ENCODE measurements at places on chromosomes 3 and 15.

DNA sequence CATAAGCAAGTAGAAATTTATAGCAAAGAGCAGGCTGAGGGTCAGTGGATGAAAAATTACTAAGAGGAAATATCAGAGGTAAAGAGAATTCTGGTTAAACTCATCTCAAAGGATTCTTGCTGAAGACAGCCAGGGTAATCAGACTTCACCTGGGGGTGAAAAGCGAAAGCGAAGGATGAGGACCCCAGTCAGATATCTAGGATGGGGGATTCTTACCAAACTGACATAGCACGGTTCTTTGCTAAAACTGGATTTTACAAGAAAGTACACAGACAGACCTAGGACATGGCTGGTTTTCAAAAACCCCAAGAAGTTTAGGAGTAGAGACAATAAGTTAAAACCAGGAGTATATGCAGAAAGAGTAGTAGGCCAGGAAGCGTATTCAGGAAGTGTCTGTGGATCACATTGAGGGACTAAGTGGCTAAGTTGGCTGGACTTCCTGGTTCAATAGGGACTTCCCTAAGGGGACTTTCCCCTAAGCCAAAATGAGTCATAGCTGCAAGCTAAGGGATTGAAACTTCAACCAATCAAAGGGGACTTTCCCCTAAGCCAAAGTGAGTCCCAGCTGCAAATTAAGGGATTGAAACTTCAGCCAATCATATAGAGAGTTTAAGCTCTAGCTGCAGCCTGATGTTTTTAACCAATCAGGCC, 2.4 kb upstream of the CFAP91 start:
- peak; percentile 31 for DNase-seq
- H3K27me3 ChIP-seq, result peaks cover 11% of the 10 kb centered on the region
- peak overlapping the region; percentile 8 for H3K4me3 ChIP-seq
- H3K4me1 ChIP-seq, result peaks cover 46% of the 10 kb centered on the region
- H3K36me3 ChIP-seq, result peaks cover 5% of the 10 kb centered on the region
- peak overlapping the region; percentile 92 for H3K27ac ChIP-seq

DNA sequence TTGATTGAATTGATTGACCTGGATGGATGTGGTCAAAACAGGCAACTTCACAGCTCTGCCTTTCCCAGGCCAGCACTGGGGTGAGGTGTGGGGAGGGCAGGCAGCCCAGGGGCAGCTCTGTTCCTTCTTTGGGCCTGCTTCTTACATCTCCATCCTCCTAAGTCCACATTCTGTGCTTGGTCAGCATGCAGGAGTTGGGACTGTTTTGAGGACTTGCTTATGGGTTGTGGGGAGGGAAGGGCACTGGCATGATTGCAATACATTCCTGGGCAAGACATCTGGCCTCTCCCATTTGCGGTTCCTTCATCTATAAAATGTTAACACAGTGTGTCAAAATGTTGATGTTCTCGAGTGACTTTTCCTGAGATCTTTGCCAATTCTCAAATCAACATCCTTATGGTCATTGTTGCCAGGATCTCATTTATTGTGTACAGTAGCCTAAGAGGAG, 84.1 kb downstream of the ST6GAL1 start:
- no peaks in the 10 kb centered on the region for H3K27me3 ChIP-seq
- no peak overlapping the region for H3K4me3 ChIP-seq
- peak overlapping the region; percentile 48 for H3K27ac ChIP-seq
- peaks cover 71% of the 10 kb centered on the region for H3K4me1 ChIP-seq

DNA sequence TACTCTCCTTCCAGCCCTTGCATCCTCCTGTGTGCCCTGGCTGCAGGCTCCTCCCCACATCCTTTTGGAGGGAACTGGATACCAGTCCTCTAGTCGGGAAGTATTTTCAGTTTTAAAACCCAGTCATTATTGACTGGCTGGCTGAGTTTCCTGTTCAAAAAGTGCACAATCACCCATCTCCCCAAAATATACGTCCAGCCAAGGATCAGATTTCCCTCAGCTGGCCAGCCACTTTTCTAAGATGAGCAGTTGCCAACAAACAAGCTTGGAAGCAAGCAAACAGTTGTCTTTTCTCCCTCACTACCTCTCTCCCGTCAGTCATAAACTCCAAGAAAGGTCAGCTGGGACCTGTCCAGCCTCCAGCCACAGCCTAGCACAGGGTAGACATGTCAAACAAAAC, 147.7 kb upstream of the GALNT15 start:
- peaks cover 21% of the 10 kb centered on the region for H3K27me3 ChIP-seq
- no peaks in the 10 kb centered on the region for H3K4me1 ChIP-seq
- DNase-seq, result no peak

GRCh38 chr3:197874653-197875052, 75.3 kb upstream of the RPL35A start:
- no peak overlapping the region for H3K4me3 ChIP-seq
- DNase-seq, result no peak
- peaks cover 77% of the 10 kb centered on the region for H3K36me3 ChIP-seq

DNA sequence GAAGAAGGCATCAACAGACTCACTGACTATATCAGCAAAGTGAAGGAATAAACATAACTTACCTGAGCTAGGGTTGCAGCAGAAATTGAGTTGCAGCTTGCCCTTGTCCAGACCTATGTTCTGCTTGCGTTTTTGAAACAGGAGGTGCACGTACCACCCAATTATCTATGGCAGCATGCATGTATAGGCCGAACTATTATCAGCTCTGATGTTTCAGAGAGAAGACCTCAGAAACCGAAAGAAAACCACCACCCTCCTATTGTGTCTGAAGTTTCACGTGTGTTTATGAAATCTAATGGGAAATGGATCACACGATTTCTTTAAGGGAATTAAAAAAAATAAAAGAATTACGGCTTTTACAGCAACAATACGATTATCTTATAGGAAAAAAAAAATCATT, 17.8 kb downstream of the LMOD3 start:
- no peaks in the 10 kb centered on the region for H3K27me3 ChIP-seq
- H3K27ac ChIP-seq, result no peak overlapping the region
- no peak for DNase-seq
- peaks cover 72% of the 10 kb centered on the region for H3K36me3 ChIP-seq
- H3K4me3 ChIP-seq, result no peak overlapping the region

- H3K4me3 ChIP-seq, result no peak overlapping the region
- H3K36me3 ChIP-seq, result peaks cover 24% of the 10 kb centered on the region
- no peaks in the 10 kb centered on the region for H3K4me1 ChIP-seq
- peak; percentile 70 for DNase-seq
Measured at GRCh38 chr15:72722071-72722696, 36.2 kb downstream of the BBS4 start.

All from activated T-cell treated with anti-CD3 and anti-CD28 coated beads, Interleukin-2, amount 50 U/mL, for 24 hours (primary cell).